ENCODE measurements at places on chromosomes 1 and 21.

GRCh38 chr1:117270679-117271078 is 60.0 kb upstream of the VTCN1 start:
- no peak for DNase-seq

GRCh38 chr1:53336146-53336545 is 8.3 kb upstream of the LRP8 start:
- no peak for DNase-seq

DNA sequence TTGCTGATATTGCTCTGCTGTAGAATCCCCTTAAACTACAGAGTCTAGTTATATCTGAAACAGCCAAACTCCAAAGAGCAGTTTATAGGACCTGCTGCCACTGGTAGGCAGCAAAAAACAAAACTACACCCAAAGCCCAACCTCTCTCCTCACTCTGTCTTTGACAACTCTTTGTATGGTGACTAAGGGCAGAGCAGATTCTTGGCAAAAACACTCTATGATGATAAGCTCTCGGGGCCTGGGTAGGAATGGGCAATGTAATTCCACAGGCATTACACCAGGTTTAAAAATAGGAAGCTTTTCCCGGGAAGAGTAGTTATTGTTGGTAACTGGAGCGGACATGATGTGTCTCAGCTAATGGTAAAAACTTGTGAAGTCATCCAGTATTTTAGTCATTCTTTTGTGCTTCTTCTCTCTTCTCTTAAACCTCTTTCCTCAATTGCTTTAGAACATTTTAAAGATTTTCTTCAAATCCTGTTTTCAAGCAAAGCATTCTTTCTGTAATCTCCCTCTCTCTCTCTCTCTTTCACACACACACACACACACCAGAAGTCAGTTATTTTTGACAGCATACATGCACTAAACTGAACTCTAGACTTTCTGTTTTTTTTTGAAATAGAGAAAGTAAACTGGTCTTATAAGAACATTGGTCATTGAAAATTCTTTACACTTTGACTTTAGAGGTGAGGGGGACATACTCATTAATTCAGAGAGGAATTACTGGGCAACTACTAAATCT is 193.5 kb downstream of the PAPPA2 start:
- no peak for DNase-seq

DNA sequence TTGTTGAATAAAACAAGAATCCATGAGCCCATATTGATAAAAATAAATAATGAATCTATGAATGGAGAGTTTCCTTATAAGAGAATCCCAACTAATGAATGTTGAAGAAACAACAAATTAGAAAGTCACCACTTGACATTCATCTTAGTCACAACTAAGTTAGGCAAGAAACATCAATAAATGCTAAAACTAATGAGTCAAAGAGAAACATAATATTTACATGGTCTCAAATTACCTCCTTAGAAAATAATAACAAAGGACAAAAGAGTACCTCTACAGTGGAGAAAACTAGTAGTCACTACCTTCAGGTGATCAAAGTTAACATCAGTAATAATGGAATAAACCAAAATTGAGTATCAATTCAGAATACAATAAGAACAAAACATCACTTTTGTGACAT is 93.5 kb downstream of the AKT3 start:
- no peak for DNase-seq

DNA sequence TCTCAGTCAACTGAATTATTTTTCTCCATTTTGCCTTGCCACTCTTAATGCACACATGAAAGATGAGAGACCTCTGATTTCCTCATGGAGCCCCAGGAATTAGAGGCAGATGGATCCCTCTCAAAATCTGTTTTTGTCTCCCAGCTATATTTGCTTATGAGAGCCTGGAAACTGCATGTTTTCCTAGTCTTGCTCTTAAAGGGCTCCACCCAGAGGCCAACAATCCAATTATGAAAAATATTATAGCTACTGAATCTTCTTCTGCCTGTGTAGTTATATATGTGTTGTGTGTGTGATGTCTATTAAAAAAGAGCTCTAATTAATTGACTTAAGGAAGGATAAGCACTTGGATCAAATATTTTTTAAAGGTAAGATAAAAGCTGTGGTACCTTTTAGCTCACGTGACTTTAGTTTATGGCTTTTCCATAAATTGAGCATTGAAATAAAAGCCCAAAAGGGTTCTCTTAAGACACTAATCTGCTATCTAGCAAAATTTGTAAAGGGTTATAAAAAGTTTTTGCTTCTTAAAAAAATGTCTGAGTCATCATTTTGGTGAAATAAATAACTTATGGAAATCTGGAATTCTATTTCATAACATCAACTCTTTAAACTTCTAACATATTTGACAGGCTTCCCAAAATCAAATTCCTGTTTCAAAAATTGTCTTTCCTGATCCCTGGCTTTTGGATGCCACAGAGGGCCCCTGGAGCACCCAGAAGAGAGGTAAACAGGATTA is 31.2 kb upstream of the TSPEAR start:
- no peak for DNase-seq

DNA sequence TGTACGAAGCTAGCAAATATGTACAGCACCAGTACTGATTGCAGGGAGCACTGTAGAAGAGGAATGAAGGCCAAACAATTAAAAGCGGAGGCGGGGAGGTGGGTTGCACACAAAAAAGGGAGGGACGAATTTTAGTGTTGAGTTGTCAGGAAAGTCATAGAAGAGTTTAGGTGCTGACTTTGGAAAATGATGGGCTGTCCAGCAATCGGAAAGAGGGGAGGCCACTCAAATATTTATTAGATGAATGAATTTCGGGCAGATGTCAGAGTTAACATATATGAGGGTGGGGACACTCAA is 537 bp upstream of the ANKRD13C start:
- DNase-seq, result no peak

DNA sequence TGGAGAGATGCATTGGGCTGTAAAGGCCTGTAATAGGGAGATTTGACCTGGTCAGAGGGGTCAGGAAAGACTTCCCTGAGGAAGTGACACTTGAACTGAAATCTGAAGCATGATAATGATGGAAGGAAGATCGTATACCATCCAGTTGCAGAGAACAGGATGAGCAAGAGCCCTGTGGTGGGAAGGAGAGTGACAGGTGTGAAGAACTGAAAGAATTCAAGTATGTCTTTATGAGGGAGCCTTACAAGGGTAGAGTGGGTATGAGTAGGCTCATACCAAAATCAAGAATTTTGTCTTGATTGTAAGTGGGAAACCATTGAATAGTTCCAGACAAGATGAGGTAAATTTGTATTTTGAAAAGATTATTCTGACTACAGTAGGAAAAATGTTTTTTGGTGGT is 129.4 kb downstream of the RASAL2 start:
- DNase-seq, result no peak

DNA sequence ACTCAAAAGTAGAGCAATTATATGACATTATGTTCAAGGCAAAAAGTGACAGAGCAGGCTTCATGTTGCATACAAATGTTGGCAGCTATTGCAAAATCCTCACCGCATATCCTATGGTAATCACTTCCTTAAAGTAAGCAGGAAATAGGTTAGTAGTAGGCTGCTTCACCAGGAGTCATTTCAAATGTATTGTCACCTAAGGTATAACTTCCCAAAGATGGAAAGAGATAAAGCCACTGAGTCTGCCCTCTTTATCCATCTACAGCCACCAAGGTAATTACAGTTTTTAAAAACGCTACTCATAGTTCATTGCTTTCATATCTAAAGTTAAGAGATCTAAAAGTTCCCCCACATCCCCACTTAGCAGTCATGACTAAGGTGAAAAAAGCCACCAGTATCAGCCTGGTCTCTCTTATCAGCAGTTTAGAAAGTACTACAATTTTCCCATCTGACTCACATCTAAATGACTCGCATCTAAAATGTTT is 31.6 kb upstream of the UBE2U start:
- no peak for DNase-seq

GRCh38 chr1:8427986-8428385 is 110.1 kb downstream of the SLC45A1 start:
- no peak for DNase-seq

DNA sequence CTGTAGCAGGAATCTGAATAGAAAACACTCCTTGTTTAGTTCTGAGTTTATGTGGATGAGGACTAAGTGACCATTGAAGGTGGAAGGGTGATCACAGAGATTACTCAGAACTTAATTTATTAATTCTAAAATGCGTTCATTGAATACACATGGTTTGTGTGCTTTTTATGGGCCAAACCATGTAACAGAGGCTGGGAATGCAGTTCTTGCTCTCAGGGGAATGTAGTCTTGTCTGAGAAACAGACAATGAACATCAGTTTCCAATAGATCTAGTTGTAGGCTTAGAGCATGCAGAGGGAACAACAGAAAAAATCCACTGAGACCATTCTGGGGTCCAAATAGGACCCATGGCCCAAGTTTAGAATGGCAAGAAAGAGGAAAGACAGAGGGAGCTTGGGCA is 46.1 kb downstream of the ITSN1 start:
- no peak for DNase-seq

DNA sequence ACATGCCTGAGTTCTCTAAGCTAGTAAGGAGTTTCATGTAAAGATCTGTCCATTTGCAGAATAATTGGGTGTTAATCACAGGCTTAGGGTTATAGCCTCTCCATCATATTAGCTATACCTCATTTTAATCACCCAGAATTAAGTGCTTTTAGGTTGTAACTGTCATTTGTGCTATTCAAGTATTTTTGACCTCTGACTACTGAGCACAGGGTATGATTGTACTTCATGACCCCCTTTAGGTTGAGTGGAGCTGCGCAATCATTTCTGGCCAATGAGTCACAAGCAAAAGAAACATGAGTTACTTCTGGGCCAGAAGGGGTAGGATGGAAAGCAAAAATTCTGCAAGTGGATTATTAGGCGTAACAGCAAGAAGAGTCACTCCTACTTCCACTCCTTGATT is 8.4 kb upstream of the SNX7 start:
- DNase-seq, result no peak

DNA sequence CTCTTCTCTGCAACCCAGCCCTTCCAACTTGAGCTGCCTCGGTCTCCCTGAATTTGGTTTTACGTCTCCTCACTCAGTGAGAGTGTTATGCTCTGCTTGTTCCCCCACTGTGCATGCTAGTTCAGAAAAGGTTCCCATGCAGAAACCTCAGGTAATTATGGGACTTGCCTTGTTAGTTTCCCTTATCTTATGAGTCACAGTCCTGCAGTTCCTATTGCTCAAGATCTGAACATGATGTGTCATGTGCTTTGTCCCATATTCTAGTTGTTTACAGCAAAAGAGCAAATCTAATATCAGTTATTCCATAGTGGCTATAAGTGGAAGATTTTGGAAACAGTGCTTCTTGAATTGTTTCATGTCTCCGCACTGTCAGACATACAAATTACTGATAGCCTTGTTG is 74.4 kb downstream of the DUSP10 start:
- DNase-seq, result no peak

DNA sequence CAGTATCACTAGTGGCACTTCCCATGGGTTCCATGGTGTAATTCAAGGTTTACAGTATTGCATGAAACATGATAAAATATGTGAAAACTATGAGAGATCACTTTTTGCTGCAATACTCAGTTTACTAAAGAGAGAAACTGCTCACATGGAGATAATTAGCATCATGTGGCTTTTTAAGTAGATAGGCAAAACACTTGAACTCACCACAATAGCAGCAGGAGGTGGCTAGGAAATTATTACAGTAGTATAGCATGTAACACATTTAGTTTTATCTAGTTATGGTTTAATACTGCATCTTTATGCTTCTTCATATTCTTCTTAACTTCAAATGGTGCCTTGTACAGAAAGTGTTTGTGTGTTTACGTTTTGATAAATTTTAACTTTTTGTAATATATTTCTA is 698.5 kb upstream of the BRINP3 start:
- DNase-seq, result no peak

DNA sequence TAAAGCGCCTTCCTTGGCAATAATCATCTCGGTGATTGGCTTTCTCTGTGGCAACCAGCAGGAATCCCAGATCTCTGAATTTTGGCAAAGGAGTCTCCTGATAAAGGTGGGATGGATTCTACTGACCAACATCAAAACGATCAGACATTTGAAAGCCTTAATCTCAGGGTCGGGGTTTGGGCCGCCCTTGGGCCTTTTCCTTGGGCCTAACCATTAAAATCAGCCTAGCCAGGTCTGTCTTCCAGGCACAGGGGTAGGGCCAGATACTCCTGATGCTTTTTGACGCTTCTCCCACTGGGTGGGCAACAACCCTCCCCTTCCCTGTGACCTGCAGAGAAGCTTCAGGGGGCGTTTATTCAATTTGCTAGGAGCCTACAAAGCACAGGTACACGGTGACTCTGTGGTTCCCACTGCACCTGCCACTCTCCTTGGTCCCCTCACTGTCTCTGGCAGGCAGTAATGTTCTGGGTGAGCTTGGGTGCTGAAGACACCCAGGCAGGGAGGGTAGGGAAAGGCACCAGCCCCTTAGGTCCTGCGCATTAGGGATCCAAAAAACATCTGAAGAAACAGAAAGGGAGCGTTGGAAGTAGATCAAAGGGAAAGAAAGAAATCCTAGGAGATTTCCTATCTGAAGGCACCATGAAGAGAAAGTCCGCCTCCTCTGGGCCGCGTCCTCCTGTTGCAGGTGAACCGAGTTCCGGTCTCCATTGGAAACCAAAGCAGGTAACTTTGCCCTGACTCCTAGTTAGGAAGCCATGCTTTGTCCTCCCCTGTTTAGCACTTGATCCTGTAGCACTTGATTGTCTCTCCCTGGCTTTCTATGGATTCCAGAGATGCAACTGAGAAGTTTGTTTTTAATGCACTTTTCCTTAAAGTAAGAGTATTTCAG is 12.3 kb downstream of the RNU1-2 start:
- DNase-seq, result no peak

GRCh38 chr1:12502336-12503109 is 115.5 kb downstream of the DHRS3 start:
- DNase-seq, result no peak

- DNase-seq, result no peak
These were observed 36.4 kb upstream of the CLDN14 start for GRCh38 chr21:36516281-36516680.
